ENCODE measurements at places on chromosomes 1 and 21.

- DNase-seq, result peak; percentile 50
These were observed 23.3 kb downstream of the CELA3A start for GRCh38 chr1:22024485-22025367.

- DNase-seq, result no peak
These were observed 4.4 kb upstream of the CAPN2 start for GRCh38 chr1:223708001-223708359.

- peak; percentile 47 for DNase-seq
These were observed 2.9 kb downstream of the LMO4 start for GRCh38 chr1:87331365-87332241.

DNA sequence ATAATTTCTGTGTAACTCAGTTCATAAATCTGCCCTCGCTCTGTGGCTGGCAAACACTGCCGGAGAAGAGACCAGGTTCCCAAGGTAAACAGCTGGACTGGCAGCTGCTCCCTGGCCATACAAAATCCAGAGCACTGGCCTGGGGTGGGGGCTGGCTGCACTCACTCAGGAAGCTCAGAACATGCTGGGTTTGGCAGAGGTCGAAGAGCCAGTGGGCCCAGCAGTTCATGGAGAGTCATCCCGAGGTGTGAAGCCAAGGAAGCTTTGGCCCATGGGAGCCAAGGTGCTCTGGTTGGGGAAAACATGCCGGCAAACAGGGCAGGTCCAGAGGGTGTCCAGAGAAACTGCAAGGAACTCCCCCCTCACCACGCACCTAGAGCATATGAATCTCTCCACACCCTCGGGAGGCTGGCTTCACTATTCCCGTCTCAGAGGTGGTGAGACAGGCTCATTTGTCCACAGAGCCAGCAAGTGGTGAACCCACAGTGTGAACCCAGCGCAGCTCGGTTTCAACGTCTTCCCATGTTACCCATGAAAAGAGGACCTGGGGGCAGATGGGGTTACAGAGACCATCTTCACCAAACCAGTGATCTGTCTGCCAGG, 102.4 kb downstream of the DMRTB1 start:
- no peak for DNase-seq
